Cerebellar nuclear complex (tissue), 1 donor: ENCODE measurements at places on chromosomes 2 and 18.

DNA sequence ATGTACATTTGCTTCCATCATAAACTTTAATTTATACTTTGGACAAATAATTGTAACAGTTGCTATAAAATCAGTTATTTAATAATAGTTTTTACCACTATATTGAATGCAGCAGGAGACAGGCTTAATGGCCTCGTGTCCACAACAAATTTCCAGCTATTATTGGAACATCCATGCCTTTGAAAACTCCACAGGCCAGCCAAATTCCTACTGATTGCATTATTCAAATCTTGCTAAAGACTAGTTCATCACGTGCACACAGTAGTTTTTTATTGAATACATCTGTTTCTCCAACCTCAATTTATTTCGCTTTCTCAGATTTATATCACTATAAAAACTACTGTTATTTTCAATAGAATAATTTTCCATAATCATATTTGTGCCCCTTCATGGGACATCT lies 18.4 kb upstream of the PTPRM start:
- no peak for DNase-seq

DNA sequence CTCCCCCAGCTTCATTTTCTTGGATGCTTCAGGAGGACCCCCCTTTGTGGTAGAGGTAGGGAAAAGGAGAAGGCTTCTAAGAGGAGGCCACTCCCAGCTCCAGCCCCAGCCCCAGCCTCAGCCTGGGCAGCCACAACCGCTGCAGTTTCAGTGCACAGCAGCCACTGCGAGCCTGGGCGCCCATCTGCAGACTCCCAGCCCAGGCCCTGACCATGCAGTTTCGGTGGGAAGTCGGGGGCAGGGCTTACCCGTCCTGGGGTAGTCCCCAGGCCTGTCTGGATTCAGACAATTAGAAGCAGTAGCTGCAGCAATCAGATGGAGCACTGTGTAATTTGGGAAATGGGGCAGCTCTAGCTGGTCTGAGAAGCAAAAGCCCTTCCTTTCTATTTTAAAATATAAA lies 28.6 kb downstream of the ITM2C start:
- no peak for DNase-seq

- no peak for DNase-seq
Observed at GRCh38 chr2:5689750-5690149, 2.4 kb upstream of the SOX11 start.

GRCh38 chr2:98455494-98455976 lies 10.9 kb downstream of the INPP4A start:
- no peak for DNase-seq

GRCh38 chr2:183179156-183179555 lies 54.9 kb downstream of the NUP35 start:
- no peak for DNase-seq

DNA sequence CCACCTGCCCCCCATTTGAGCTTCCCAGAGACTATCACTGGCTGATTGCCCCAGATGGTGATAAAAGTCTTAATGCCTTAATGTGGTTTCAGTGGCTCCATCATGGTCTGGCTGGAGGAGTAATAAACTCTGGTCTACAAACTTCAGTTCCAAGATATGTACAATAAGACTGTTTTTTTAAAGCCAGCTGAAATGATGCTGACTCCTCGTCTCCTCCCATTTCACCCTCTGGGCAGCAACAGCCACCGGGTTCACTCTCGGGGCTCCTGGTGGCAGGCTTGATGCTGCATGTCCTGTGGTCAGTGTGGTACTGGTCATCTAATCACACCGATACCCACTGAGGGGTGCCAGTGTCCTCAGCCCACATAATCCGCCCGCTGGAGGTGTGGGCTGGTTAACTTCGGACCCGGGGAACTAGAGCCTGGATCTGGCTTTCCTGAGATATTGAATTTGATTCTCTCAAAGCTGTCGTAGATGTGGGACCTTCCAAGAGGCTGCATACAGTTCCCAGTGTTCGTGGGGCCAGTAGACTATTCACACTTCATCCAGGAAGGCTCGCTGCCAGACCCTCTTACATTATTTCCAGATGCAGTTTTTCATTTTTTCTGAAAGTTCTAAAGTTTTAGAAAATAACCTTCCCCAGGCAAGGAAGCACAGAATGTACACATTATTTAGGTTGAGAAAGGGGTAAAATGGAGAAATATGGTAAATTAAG lies 95.3 kb downstream of the GALR1 start:
- no peak for DNase-seq

DNA sequence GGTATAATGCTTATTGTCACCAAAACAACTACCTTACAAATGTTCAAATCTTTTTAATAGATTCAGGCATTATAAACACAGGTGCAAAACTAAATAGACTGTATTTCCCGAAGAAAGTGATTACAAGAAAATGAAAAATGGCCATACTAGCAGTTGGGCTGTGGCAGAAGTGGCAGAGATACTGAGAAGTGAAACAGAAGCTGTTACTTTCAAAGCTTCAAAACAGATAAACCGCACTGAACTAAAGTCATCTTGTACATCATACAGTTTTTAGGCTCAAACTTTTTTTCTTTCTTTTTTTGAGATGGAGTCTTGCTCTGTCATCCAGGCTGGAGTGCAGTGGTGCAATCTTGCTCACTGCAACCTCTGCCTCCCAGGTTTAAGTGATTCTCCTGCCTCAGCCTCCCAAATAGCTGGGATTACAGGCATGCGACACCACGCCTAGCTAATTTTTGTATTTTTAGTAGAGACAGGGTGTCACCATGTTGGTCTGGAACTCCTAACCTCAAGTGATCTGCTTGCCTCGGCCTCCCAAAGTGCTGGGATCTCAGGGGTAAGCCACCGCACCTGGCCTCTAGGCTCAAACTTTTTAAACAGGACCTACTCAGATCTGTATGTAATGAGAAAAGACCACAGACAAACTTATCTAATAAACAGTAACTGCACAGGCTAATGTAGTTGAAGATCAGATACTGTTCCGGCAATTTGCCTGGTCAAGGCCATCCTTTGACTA lies 77.9 kb upstream of the SATB2 start:
- DNase-seq = no peak

- DNase-seq = no peak
Observed at GRCh38 chr18:22466608-22467395, 49.1 kb upstream of the CTAGE1 start.
